ENCODE measurements at places on chromosomes 3 and 15. TPM values are rescaled to one million over a fixed set of nuclear protein-coding genes. Genes with fewer than 3 reads are reported as not detected.

- H3K4me3 ChIP-seq = no peak overlapping the region
- peak; percentile 69 for DNase-seq
- no peak overlapping the region for H3K27ac ChIP-seq
- H3K4me1 ChIP-seq = no peaks in the 10 kb centered on the region
- no peaks in the 10 kb centered on the region for H3K36me3 ChIP-seq
Measured at GRCh38 chr3:99172736-99173657, 271.5 kb upstream of the DCBLD2 start.

- H3K27ac ChIP-seq = no peak overlapping the region
- peaks cover 1% of the 10 kb centered on the region for H3K4me1 ChIP-seq
- H3K4me3 ChIP-seq = no peak overlapping the region
- peak; percentile 40 for DNase-seq
Measured at GRCh38 chr3:111735243-111735758, 123.8 kb upstream of the PHLDB2 start.

DNA sequence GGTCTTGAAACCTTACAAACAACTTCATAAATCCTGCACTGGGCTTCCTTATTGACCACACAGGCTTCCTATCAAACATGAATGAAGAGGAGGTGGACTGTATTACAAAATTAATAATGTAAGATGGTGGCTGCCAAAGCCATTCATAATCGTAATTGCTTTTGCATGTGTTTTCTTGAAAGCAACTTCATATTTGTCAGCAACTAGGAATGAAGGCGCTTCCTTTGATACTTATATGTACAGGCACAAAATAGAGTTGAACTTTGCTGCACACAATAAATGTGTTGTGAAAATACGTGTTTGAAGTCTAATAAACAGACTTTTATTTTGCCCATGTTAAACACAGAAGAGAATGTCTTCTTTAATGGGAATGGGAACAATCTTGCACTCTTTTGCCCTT, 72.1 kb upstream of the OXTR start:
- no peak overlapping the region for H3K4me3 ChIP-seq
- no peaks in the 10 kb centered on the region for H3K27me3 ChIP-seq
- H3K4me1 ChIP-seq = no peaks in the 10 kb centered on the region
- H3K27ac ChIP-seq = no peak overlapping the region

DNA sequence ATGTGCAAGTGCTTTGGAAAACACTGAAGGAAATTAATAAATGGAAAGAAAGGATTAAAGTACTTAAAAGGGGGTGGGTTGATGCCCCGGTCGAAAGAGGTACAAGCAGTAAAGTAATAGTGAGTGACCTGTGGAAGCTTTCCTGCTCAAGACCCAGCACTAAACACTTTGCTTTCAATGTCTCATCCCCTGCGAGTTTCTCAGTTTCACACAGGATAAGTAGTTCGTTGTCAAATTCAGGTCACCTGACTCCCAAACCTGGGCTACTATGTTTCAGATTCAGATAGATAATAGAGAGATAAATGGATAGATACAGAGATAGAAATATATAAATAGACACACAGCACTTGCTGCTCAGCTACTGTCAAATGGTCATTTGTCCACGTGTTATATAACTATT, 19.6 kb downstream of the STAC start:
- no peaks in the 10 kb centered on the region for H3K36me3 ChIP-seq
- no peaks in the 10 kb centered on the region for H3K27me3 ChIP-seq
- DNase-seq = no peak
- no peaks in the 10 kb centered on the region for H3K4me1 ChIP-seq

DNA sequence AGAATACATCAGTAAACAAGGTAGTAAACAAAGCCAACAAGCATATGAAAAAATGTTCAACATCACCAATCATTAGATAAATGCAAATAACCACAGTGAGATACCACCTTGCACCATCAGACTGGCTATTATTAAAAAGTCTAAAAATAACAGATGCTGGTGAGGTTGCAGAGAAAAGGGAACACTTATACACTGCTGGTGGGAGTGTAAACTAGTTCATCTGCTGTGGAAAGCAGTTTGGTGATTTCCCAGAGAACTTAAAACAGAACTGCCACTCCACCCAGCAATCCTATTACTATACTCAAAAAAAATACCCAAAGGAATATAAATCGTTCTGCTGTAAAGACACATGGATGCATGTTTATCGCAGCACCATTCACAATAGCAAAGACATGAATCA, 30.3 kb upstream of the ZBTB38 start:
- no peaks in the 10 kb centered on the region for H3K27me3 ChIP-seq
- no peak for DNase-seq
- H3K27ac ChIP-seq = no peak overlapping the region
- no peak overlapping the region for H3K4me3 ChIP-seq
- no peaks in the 10 kb centered on the region for H3K36me3 ChIP-seq

DNA sequence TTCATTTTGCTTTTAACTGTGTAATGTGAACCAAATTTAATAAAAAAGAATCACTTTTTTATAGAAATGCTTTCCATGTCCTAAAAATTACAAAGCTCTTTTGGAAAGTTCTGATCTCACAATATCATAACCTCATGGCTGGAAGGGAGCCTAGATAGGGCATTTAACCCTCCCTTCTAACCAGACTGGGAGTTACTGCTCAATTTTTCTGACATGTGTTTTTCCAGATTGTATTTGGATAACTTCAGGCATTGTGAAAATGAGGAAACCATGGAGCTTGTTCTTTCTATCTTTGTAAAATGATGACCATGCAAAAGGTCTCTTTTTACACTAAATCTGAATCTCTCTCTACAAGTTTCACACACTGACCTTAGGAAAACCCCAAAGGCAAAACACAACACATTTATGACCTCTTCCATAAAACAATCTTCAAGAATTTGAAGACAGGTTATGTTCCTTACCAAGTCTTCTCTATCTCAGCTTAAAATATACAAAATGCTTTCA, 508.8 kb downstream of the DIPK2A start:
- no peaks in the 10 kb centered on the region for H3K36me3 ChIP-seq
- DNase-seq = no peak
- no peak overlapping the region for H3K27ac ChIP-seq
- H3K27me3 ChIP-seq = no peaks in the 10 kb centered on the region
- no peaks in the 10 kb centered on the region for H3K4me1 ChIP-seq
- H3K4me3 ChIP-seq = no peak overlapping the region

DNA sequence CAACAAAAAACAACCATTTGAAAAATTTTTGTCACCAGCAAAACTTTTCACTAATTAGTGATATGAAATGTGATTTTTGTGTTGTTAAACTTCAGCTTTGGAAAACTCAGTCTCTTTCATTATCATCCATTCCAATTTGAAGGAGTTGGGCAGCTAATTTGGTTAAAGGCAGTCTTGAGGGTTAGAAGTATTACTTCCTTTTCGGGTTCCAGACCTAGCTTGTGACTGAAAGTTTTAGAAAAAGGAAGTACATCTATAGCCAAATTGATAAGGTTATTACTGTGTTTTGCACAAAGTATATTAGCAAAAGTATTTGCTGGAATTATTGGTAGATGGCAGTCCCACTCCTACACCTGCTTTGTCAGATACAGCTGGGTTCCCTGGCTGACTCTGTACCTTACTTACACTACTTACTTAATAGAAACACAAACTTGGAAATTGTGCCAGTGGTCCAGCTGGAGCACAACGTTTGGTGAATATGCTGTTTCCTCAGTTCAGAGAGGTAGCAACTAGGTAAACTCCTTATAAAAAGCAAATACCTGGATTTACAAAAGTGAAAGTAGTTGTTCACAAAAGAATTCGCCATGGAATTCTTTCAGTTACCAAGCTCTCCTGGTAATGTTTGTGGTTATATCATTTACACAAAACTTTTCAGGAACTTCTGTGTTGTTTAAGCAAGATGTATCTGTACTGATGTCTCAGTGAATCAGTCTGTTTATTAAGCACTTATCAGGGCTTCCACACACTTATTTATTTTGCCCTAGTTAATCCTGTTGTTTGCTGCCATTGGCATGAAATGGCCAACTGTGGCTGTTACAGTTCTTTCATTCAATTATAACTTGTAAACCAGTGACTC, 31.6 kb downstream of the TIPARP start:
- no peaks in the 10 kb centered on the region for H3K4me1 ChIP-seq
- no peak overlapping the region for H3K4me3 ChIP-seq
- no peaks in the 10 kb centered on the region for H3K27me3 ChIP-seq
- DNase-seq = no peak
- H3K27ac ChIP-seq = no peak overlapping the region

DNA sequence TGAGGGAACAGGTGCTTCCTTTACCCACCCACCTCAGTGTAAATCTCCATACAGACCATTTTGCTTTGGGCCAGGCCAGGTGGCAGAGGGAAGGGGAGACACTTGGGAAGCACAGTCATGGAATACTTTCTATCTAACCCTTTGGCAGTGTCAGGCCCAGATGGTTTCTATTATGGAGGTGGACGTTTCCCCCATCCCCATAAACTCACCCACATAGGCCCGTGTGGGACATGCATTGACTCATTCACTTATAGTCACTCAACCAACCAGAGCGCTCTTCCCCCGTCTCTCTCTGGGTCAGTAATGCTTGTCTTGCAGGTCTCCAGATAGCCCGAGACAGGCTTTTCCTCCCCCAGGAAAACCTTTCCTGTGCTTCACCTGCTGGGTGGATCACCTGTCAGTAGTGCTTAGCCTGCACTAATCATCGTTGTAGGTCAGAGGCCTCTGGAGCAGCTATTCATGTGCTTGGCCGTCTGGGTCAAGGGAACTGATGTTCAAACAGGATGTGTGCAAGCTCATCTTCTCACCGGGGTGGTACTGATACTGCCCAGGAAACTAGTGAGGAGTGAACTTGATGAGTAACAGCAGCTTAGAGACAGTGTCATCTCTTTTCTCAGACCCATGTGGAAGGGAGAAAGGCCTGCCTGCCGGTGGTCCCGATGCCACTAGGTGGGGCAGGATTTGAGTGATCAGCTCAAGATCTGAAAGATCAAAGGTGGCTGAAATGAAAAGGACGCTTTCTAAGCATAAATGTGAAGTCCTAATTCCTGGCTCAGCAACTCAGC, 67.1 kb downstream of the CEMIP start:
- DNase-seq = no peak
- H3K27ac ChIP-seq = no peak overlapping the region
- no peaks in the 10 kb centered on the region for H3K4me1 ChIP-seq
- no peaks in the 10 kb centered on the region for H3K36me3 ChIP-seq
- H3K4me3 ChIP-seq = no peak overlapping the region

GRCh38 chr3:15631426-15632211, 30.1 kb downstream of the BTD start:
- DNase-seq = no peak
- no peak overlapping the region for H3K27ac ChIP-seq
- H3K36me3 ChIP-seq = no peaks in the 10 kb centered on the region
- H3K4me3 ChIP-seq = no peak overlapping the region
- H3K4me1 ChIP-seq = peaks cover 11% of the 10 kb centered on the region

- no peak overlapping the region for H3K4me3 ChIP-seq
- DNase-seq = no peak
- no peak overlapping the region for H3K27ac ChIP-seq
- H3K36me3 ChIP-seq = no peaks in the 10 kb centered on the region
Measured at GRCh38 chr3:167209011-167209410, 171.1 kb downstream of the ZBBX start.

- H3K27me3 ChIP-seq = no peaks in the 10 kb centered on the region
- H3K27ac ChIP-seq = no peak overlapping the region
- no peak overlapping the region for H3K4me3 ChIP-seq
Measured at GRCh38 chr3:15361494-15362214, 29.3 kb upstream of the SH3BP5 start.

GRCh38 chr3:11379238-11379823, 107.1 kb downstream of the ATG7 start:
- peaks cover 3% of the 10 kb centered on the region for H3K36me3 ChIP-seq
- no peaks in the 10 kb centered on the region for H3K27me3 ChIP-seq
- no peak overlapping the region for H3K4me3 ChIP-seq
- no peak overlapping the region for H3K27ac ChIP-seq
- DNase-seq = peak; percentile 90

DNA sequence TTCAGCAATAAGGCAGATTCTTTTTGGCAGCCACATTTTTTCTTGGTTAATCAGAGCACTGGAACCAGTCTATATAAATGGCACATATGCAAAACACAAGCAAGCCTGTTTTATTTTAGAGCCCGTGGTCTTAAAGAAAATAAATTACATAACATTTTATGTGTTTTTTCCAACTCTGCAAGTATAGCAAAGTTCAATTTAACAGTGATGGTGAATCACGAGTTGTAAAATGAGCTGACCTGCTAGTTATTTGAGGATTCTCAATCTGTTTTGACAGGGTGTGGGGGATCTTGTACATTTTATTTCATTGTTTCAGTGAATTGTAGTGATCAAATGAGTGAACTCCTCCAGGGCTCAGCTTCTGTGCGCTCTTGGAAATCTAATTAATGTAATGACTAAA, 2.7 kb downstream of the ARHGEF26 start:
- no peaks in the 10 kb centered on the region for H3K27me3 ChIP-seq
- peaks cover 10% of the 10 kb centered on the region for H3K36me3 ChIP-seq
- no peak overlapping the region for H3K4me3 ChIP-seq
- DNase-seq = no peak

DNA sequence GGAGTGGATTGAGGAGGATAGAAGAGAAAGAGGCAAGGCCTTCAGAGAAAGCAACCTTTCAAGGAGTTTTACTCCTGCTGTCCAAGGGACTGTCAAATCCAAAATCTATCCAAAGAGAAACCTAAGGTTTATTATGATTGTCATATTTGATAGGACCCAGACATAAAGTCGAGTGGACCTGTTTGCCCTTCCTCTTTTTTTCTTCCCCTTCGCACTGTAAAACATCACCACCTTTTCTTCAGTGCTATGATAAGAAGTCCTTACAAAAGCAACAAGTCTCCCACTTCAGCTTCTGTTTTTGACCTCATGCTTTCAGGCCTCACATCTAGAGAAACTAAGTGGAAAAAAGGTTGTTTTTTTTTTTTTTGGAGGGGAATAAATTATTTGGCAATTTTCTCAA, 73.0 kb downstream of the TRPC1 start:
- no peaks in the 10 kb centered on the region for H3K4me1 ChIP-seq
- H3K36me3 ChIP-seq = no peaks in the 10 kb centered on the region
- H3K27me3 ChIP-seq = no peaks in the 10 kb centered on the region
- H3K27ac ChIP-seq = no peak overlapping the region
- no peak overlapping the region for H3K4me3 ChIP-seq

GRCh38 chr3:194702545-194702944, 16.9 kb downstream of the FAM43A start:
- no peaks in the 10 kb centered on the region for H3K4me1 ChIP-seq
- H3K4me3 ChIP-seq = no peak overlapping the region
- no peak overlapping the region for H3K27ac ChIP-seq
- no peaks in the 10 kb centered on the region for H3K27me3 ChIP-seq

DNA sequence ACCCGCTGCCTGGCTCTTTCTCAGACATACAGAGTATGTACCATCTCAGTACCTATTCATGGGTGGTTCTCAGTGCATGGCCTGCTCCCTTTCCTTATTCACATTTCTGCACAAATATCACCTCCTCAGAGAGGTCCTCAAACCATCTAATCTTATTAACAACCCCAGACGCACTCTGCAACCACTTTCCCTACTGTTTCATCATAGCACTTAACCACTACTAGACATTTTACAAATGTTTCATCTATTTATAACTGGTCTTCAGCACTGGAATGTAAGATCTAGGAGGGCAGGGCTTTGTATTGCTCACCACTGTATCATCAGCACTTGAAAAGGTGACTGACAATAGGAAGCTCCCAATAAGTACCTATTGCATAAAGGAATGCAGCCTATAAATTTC, 45.1 kb downstream of the TNIK start:
- no peaks in the 10 kb centered on the region for H3K36me3 ChIP-seq
- no peak overlapping the region for H3K4me3 ChIP-seq
- H3K27me3 ChIP-seq = no peaks in the 10 kb centered on the region
- H3K27ac ChIP-seq = peak overlapping the region; percentile 64
- no peak for DNase-seq
- peaks cover 3% of the 10 kb centered on the region for H3K4me1 ChIP-seq

Gene TRIM59
- polyA plus RNA-seq = 1.1 TPM

Gene CASR
- polyA plus RNA-seq = 0.02 TPM

Gene DUOXA1
- 129 TPM for polyA plus RNA-seq

Gene ERC2
- polyA plus RNA-seq = 0.20 TPM

Gene LOXL1
- 15.5 TPM for polyA plus RNA-seq

Gene ZIC1
- polyA plus RNA-seq = 0.10 TPM

Gene MRPS25
- polyA plus RNA-seq = 48.8 TPM

Gene ROPN1
- not detected for polyA plus RNA-seq

Data from lung (tissue), 17 donors.